ENCODE measurements at places on chromosomes 12 and 14.

- H3K4me3 ChIP-seq: no peak overlapping the region
- no peak for DNase-seq
- H3K27me3 ChIP-seq: no peaks in the 10 kb centered on the region
- no peaks in the 10 kb centered on the region for H3K36me3 ChIP-seq
- H3K4me1 ChIP-seq: no peaks in the 10 kb centered on the region
- H3K27ac ChIP-seq: no peak overlapping the region
These were observed 65.3 kb downstream of the MSRB3 start for GRCh38 chr12:65343801-65344200.

GRCh38 chr12:131607658-131608447, 103.0 kb upstream of the SFSWAP start:
- peaks cover 59% of the 10 kb centered on the region for H3K4me1 ChIP-seq
- peak overlapping the region; percentile 54 for H3K27ac ChIP-seq
- H3K4me3 ChIP-seq: no peak overlapping the region
- H3K27me3 ChIP-seq: no peaks in the 10 kb centered on the region
- no peaks in the 10 kb centered on the region for H3K36me3 ChIP-seq

DNA sequence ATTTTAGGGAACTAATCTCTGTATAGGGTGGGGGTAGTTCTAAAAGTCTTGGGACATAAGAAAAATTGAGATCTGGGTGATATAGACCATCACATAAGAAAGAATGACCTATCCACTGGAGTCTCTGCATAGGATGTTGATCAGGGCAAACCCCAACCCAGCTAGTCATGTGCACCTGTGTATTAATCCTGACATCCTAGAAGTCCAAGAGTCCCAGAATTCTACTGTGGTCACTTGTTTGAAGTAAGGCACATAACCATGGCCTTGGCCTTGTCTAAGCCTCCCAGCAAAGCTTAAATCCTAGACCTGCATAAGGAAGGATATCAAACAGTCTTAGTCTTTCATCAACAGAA, 334.1 kb upstream of the DCN start:
- no peak overlapping the region for H3K27ac ChIP-seq
- H3K4me1 ChIP-seq: no peaks in the 10 kb centered on the region
- H3K36me3 ChIP-seq: no peaks in the 10 kb centered on the region

- H3K27ac ChIP-seq: no peak overlapping the region
- no peaks in the 10 kb centered on the region for H3K36me3 ChIP-seq
- no peak overlapping the region for H3K4me3 ChIP-seq
- H3K4me1 ChIP-seq: no peaks in the 10 kb centered on the region
- DNase-seq: no peak
These were observed 49.0 kb downstream of the MSRB3 start for GRCh38 chr12:65327207-65328076.

DNA sequence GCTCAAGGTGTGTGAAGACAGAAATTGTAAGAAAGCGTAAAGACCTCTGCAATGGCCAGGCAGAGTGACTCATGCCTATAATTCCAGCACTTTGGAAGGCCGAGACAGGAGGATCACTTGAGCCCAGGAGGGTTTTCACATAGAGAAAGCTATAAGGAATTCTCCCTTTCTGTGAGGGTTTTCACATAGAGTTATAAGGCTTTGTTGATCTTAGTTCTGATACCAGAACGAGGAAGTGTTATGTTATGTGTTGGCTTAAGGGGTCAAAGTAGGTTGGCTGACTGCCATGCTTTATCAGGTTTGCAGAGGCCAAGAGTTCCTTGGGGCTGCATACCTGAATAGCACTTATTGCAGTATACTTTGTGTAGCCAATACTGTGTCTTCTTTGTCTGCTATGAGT, 139.1 kb downstream of the ERC1 start:
- H3K4me1 ChIP-seq: peaks cover 12% of the 10 kb centered on the region
- no peak overlapping the region for H3K27ac ChIP-seq
- H3K27me3 ChIP-seq: no peaks in the 10 kb centered on the region
- no peak overlapping the region for H3K4me3 ChIP-seq
- H3K36me3 ChIP-seq: no peaks in the 10 kb centered on the region

DNA sequence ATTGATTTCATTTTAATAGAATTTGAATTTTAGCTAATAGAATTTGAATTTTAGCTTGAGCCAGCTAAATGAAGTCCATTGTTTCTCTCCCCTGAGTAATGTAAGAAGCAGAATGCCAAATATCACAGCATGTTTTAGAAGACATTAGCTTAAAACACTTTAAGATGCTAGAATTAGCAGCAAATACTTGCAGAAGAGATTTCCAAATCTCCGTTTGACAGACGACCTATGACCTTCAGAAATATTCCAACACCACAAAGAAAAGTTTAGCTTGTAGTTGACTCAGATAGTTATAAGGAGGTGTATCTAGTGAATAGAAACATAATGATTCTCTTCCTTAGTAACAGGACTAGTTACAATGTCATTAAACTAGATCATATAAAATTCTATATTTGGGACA, 51.7 kb upstream of the MYF6 start:
- H3K4me1 ChIP-seq: no peaks in the 10 kb centered on the region
- DNase-seq: no peak
- H3K27ac ChIP-seq: no peak overlapping the region

GRCh38 chr12:131732-132495, 65.3 kb downstream of the IQSEC3 start:
- no peaks in the 10 kb centered on the region for H3K4me1 ChIP-seq
- H3K27me3 ChIP-seq: no peaks in the 10 kb centered on the region
- H3K36me3 ChIP-seq: no peaks in the 10 kb centered on the region
- DNase-seq: no peak
- no peak overlapping the region for H3K4me3 ChIP-seq

GRCh38 chr12:104426926-104427546, 29.7 kb upstream of the CHST11 start:
- H3K4me1 ChIP-seq: peaks cover 7% of the 10 kb centered on the region
- peak overlapping the region; percentile 23 for H3K27ac ChIP-seq
- no peak for DNase-seq
- H3K36me3 ChIP-seq: no peaks in the 10 kb centered on the region
- H3K27me3 ChIP-seq: no peaks in the 10 kb centered on the region

DNA sequence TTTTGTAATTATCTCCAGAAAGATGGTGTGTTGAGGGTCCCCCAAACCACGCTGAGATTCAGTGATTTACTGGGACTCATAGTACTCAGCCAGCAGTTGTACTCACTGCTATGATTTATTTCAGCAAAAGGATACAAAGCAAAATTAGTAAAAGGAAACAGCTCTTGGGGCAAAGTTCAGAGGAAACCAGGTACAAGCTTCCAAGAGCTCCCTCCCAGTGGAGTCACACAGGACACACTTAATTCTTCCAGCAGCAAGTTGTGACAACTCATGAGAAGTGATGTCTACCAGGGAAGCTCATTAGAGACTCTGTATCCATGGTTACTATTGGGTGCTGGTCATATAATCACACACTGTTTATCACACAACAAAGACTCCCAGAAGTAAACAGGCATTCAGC, 38.7 kb downstream of the TTC8 start:
- H3K27me3 ChIP-seq: no peaks in the 10 kb centered on the region
- H3K36me3 ChIP-seq: no peaks in the 10 kb centered on the region
- no peaks in the 10 kb centered on the region for H3K4me1 ChIP-seq
- no peak for DNase-seq

DNA sequence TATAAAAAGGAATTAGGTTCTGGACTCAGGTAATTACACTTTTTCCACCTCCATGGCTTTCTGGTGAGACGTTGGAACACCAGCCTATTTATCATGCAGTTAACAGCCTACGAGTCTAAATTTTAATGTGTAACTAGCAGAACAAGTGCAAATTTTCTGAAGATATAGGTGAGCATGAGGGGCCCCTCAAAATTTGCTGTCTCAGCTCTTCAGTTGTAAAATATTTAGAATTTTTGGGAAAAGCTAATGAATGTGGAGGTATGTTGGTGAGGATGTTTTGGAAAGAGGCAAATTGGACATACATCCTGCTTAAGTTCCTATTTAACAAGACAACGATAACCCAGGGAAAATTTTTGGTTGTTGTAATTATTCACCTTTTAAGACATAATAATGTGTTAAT, 25.3 kb upstream of the BCAT1 start:
- no peaks in the 10 kb centered on the region for H3K27me3 ChIP-seq
- no peaks in the 10 kb centered on the region for H3K4me1 ChIP-seq
- no peak overlapping the region for H3K27ac ChIP-seq
- H3K4me3 ChIP-seq: no peak overlapping the region
- DNase-seq: no peak
- no peaks in the 10 kb centered on the region for H3K36me3 ChIP-seq

- no peak for DNase-seq
- H3K27ac ChIP-seq: no peak overlapping the region
- no peak overlapping the region for H3K4me3 ChIP-seq
- H3K4me1 ChIP-seq: no peaks in the 10 kb centered on the region
- no peaks in the 10 kb centered on the region for H3K27me3 ChIP-seq
These were observed 28.3 kb upstream of the COL2A1 start for GRCh38 chr12:48032597-48032996.

- H3K4me1 ChIP-seq: peaks cover 56% of the 10 kb centered on the region
- H3K27me3 ChIP-seq: no peaks in the 10 kb centered on the region
- no peaks in the 10 kb centered on the region for H3K36me3 ChIP-seq
- no peak overlapping the region for H3K4me3 ChIP-seq
- DNase-seq: no peak
These were observed 41.1 kb downstream of the PSMA6 start for GRCh38 chr14:35333264-35333730.

GRCh38 chr14:22848351-22849164, 12.2 kb downstream of the MMP14 start:
- no peak for DNase-seq
- H3K4me1 ChIP-seq: peaks cover 20% of the 10 kb centered on the region
- no peak overlapping the region for H3K27ac ChIP-seq
- no peaks in the 10 kb centered on the region for H3K36me3 ChIP-seq

GRCh38 chr12:125552295-125552694, 487.1 kb downstream of the AACS start:
- no peak for DNase-seq
- H3K27me3 ChIP-seq: no peaks in the 10 kb centered on the region
- H3K4me1 ChIP-seq: no peaks in the 10 kb centered on the region
- no peak overlapping the region for H3K27ac ChIP-seq
- H3K4me3 ChIP-seq: no peak overlapping the region

DNA sequence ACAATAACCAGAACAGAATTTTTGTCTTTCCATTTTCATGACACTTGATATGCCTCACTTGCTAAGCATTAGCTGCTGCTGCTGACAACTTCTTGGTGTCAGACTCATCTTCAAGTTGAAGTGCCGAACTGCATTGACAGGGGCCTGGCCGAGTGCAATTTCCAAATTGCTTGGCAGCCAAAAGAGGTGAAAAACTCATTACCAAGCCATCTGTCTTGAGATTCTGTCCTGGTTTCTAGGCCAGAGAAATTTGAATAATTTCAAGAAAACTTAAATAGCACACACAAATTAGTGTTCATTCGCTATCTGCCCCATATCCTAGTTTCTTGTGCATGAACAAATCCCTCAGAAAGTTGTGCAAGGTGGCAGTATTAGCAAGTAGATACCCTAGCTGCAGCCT, 165.3 kb upstream of the RASSF8 start:
- no peak overlapping the region for H3K4me3 ChIP-seq
- no peak for DNase-seq
- no peaks in the 10 kb centered on the region for H3K4me1 ChIP-seq
- H3K27ac ChIP-seq: no peak overlapping the region
- no peaks in the 10 kb centered on the region for H3K27me3 ChIP-seq

DNA sequence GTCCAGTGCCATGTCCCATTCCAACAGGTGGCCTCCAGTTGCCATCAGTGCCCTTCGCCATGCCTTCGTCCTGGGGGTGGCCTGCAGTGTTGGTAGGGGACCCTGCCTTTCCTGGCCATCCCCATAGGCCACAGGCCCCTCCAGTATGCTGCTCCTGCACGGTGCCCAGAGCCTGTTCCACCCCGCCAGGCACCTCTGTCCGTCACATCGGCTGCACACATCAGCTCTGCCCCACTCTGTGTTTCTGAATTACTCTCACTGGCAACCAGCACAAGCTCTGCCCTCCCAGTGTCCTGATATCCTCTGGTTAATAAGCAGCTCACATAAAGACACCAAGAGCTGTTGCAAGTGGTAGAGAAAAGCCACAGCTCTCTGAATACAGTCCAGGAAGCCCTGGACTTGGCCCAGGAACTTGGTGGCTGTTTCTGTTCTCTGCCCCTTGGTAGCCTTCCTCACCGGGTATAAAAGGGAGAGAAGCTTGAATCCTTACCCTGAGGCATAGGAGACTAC, 31.3 kb upstream of the ATP2A2 start:
- no peak overlapping the region for H3K27ac ChIP-seq
- H3K4me3 ChIP-seq: no peak overlapping the region
- no peaks in the 10 kb centered on the region for H3K4me1 ChIP-seq
- DNase-seq: no peak
- no peaks in the 10 kb centered on the region for H3K27me3 ChIP-seq
- H3K36me3 ChIP-seq: no peaks in the 10 kb centered on the region

GRCh38 chr12:12821975-12822374, 8.8 kb downstream of the DDX47 start:
- no peak overlapping the region for H3K27ac ChIP-seq
- no peak for DNase-seq
- H3K36me3 ChIP-seq: peaks cover 66% of the 10 kb centered on the region
- no peaks in the 10 kb centered on the region for H3K4me1 ChIP-seq
- H3K27me3 ChIP-seq: no peaks in the 10 kb centered on the region

DNA sequence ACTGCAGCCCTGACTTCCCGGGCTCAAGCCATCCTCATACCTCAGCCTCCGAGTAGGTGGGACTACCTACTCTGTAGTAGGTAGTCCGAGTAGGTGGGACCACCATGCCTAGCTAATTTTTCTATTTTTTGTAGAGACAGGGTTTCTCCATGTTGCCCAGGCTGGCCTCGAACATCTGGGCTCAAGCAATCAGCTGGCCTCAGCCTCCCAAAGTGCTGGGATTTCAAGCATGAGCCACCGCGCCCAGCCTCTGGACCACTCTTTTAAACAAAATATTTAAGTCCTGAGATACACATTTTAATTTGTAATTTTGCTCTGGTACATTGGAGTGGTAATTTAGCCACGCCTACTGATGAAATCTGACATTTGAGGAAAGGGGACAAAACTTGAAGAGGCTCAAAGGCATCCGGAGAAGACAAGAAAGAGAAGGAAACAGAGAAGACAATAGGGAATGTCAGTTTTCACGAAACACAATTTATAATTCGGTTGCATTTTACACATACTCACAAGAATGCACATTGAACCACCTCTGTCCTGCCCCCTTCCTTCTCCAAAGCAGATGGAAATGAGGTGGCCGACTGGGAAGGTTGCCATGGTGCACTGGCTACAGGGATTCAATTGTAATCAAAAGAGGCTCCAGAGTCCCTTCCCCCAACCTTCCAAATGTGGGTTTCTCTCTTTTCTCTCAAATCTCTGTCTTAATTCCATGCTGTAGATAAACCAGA, 9.7 kb upstream of the TUBA1A start:
- H3K4me1 ChIP-seq: no peaks in the 10 kb centered on the region
- no peak overlapping the region for H3K4me3 ChIP-seq
- no peak overlapping the region for H3K27ac ChIP-seq
- DNase-seq: no peak

DNA sequence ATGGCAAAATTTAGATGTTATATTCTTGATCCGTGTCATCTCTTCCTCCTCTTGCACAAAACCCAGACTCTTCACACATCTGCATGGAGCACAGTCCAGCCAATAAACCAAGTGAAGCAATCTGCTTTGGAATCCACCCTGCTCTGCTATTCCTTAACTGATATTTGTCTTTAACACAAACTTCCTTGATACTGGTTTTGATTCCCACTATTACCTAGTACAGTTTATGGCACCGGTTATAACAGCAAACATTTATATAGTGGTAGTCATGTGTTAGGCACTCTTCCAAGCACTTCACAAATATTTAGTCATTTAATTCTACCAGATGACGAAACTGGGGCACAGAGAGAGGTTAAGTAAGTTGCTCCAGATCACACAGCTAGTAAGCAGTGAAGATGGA, 12.5 kb downstream of the STYK1 start:
- no peak for DNase-seq
- H3K4me3 ChIP-seq: no peak overlapping the region
- no peaks in the 10 kb centered on the region for H3K27me3 ChIP-seq
- no peaks in the 10 kb centered on the region for H3K36me3 ChIP-seq
- H3K4me1 ChIP-seq: no peaks in the 10 kb centered on the region
